Ecto neural progenitor cell (in vitro differentiated cells): ENCODE measurements at places on chromosomes 16 and 17.
A peak's percentile ranks its signal among the peaks of the same experiment; 100 is the strongest.

DNA sequence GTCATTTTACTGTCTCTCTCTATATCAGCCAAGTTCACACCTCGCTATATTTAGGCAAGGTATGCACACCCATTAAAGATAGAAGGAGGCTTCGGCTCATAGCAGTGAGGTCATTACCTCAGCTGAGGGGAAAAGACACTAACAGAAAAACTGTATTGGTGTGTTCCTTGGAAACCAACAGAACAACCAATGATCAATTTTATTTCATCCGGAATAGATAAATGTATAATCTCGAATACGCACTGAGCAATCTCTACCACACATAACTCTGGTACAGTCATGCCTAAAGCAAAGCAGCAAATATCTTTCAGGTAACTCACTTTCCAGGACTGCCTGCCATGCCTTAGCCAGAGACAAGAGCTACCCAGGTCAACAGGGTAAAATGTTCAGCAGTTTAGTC, 109.9 kb upstream of the CORO6 start:
- no peak for DNase-seq

DNA sequence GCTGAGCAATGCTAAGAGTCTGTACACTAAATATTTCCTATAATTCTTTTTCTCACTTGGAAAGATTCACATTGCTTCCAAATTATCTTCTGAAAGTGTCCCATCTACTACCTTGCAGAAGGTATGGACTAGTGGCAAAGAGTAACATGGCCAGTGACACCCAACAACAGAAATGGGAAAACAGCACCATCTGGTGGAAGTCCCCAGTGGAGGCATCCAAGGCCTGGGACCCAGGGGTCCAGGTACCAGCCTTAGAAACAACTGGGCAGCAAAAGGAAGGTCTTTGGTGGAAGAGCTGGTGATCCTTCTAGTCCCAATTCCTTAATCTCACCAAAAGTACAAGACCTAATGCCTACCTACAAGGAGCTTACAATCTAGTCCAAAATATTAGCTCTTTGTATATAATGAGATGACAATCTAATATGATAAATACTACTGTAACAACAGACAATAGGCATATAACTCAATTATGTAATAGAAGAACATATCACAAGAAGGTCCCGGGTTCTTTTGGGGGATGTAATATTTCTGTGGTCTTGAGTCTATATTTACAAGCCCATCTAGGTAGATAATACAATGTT, 55.3 kb downstream of the SKAP1 start:
- DNase-seq = peak; percentile 65

- no peak for DNase-seq
Measured at GRCh38 chr17:82134101-82134500, 36.1 kb upstream of the FASN start.

- DNase-seq = no peak
Measured at GRCh38 chr16:8649829-8650554, 24.4 kb upstream of the ABAT start.

- DNase-seq = no peak
Measured at GRCh38 chr17:57001541-57001940, 23.6 kb downstream of the SCPEP1 start.

GRCh38 chr16:71623597-71623996, 2.4 kb upstream of the MARVELD3 start:
- DNase-seq = no peak

DNA sequence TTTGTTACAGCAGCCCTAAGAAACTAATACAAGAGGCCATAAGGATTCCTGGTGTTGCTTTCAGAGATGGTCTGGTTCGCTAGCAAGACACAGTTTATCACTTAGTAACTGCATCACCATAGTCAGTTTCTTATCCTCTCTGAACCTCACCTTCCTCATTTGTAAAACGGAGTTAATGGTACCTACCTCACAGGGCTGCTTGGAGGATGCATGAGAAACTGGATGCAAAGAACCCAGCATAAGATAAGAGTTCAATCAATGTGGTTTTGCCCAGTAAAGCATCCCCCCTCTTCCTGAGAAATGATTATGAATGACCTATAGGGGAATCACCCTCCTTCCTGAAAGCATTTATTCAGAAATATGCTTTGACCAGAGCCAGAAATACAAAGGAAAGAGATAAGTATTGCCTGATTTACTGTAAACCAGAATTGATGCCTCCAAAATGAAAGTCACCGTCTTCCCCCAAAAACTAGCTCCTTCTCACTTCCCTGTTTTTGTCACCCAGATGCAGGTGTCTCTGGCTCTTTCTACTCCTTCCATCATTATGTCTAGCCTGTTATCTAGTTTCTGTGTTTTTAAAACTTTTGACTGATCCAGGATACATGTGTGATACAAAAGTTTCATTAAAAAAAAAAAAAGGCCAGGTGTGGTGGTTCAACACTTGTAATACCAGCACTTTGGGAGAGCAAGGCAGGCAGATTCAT, 2.8 kb upstream of the TEFM start:
- no peak for DNase-seq

- DNase-seq = no peak
Measured at GRCh38 chr16:67893743-67894399, 817 bp downstream of the PSKH1 start.

- DNase-seq = peak; percentile 87
Measured at GRCh38 chr17:2244545-2245525, 58.8 kb downstream of the SMG6 start.

- DNase-seq = no peak
Measured at GRCh38 chr17:67700037-67700724, 17.6 kb upstream of the NOL11 start.

GRCh38 chr17:61188081-61188480, 211.6 kb upstream of the TBX2 start:
- DNase-seq = no peak

GRCh38 chr17:2904135-2904534, 107.9 kb downstream of the RAP1GAP2 start:
- DNase-seq = no peak

DNA sequence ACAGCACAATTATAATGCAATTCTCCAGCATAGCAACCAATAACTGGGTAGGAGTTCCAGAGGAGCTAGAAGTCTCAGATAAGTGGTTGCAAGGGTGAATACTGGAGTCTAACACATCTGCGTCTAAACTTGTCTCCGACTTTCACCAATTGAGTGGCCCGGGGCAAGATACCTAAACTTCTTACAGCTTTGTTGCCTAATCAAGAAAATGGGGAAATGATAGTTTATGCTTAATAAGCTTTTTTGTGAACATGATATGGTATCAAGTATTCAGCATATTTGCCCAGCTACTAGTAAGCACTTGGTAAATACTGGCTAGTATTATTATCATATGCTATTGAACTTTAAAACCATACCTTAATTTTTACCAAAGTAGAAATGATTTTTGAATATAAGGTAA, 183.5 kb downstream of the KCNJ2 start:
- DNase-seq = no peak

- DNase-seq = peak; percentile 58
Measured at GRCh38 chr17:33929181-33929724, 325.8 kb upstream of the CCL2 start.

GRCh38 chr16:55489119-55489955, 10.3 kb downstream of the MMP2 start:
- DNase-seq = no peak

DNA sequence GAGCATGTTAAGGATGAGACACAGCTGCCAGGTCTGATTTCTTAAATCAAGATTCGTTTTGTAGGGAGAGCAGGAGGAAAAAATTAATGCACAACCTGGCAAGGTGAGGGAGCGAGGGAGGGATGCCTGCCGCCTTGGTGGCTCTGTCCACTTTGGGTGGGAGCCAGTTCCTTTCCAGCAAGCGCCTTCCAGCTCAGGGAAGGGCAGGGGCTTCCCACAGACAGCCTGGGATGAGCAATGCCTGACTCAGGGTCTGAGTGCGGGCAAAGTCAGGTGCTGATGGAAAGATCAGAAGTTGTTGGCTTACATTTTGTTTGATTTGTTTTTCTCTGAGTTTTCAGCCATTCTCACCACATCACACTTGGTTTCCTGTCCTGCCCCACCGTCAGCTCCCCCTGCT, 220.7 kb downstream of the ENGASE start:
- no peak for DNase-seq

GRCh38 chr17:61755078-61755477, 108.2 kb downstream of the BRIP1 start:
- no peak for DNase-seq

- peak; percentile 64 for DNase-seq
Measured at GRCh38 chr16:75860326-75861053, 134.2 kb upstream of the CPHXL start.

GRCh38 chr16:51763072-51763661, 612.1 kb upstream of the SALL1 start:
- peak; percentile 66 for DNase-seq

DNA sequence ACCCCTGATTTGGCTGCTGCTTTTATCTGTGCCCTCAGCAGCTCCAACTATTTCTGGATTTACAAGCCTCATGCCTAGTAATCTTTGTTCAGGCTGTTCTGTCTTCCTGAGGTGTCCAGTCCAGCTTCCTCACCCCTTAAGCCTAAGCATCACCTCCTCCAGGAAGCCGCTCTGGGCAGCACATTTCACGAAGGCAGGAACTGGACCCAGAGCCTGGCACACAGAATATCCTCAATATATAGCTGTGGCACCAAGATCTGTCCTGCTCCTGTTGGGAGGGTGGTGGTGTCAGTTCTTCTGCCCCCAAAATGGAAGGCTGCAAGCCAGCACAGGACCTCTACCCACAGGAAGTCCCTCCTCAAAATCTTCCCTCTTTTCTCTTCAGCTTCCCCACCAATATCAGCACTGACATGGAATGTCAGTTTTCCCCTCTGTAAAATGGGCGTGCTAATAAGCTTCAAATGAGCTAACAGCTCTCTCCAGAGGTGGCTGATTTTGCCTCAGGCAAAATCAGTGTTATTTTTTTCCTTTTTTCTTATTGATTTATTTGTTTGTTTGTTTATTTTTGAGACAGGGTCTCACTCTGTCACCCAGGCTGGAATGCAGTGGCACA, 6.9 kb upstream of the NEUROD2 start:
- DNase-seq = no peak

- DNase-seq = no peak
Measured at GRCh38 chr17:4247971-4248388, 15.8 kb downstream of the ANKFY1 start.

- DNase-seq = no peak
Measured at GRCh38 chr17:82101301-82101715, 3.3 kb upstream of the FASN start.

- no peak for DNase-seq
Measured at GRCh38 chr17:44375196-44376017, 11.8 kb upstream of the FAM171A2 start.

DNA sequence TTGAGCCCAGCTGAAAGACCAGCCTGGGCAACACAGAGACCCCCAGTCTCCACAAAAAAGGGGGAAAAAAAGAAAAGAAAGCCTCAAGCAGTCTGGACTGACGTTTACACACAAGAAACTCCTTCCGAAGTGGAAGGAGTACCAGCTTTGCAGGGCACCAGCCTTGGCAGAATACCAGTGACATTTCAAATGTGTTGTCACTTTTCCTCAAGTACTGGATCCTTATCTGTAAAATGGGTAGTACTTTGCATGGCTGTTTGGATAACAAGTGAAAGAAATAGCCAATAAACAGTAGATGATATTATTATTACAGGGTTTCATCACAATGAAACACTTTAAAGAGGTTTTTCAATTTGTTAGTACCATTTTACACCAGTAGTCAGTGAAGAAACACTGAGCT, 14.2 kb downstream of the YWHAE start:
- DNase-seq = no peak

DNA sequence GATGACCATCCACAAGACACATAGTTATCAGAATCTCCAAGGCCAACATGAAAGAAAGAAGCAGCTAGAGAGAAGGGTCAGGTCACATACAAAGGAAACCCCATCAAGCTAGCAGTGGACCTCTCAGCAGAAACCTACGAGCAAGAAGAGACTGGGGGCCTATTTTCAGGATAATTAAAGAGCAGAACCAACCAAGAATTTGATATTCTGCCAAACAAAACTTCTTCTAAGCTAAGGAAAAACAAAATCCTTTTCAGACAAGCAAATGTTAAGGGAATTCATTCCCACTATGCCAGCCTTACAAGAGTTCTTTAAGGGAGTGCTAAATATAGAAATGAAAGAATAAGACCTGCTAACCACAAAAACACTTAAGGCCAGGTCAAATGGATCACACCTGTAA, 47.8 kb downstream of the ITFG1 start:
- DNase-seq = no peak

DNA sequence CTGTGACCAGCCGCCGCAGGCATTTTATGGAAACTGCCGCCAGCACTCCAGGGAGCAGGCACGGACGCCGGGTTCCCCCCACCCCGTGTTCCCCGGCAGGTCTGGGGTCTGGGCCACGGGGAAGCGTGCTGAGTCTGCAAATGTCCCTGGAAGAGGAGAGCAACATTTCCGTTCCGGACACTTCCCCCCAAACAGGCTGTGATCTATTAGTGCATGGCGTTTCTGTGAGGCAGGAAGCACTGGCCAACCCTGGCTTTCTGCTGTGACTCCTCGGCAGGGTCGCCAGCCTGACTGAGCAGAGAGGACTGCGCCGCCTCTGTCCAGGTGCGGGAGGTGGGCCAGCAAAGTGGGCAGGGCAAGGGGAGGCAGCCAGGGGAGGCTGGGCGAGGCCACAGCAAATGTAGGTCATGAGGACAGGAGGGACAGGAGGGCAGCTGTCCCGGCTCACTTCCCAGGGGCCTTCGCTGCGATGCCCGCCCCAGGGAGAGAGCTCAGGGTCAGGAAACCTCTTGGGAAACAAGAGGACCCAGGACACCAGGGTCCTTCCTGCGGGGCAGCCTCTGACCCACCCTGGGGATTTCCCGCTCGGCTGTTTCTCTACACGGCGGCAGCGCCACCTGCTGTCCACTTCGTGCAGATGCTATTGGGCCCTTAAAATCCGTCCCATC, 9.5 kb downstream of the FOXF1 start:
- DNase-seq = peak; percentile 83

DNA sequence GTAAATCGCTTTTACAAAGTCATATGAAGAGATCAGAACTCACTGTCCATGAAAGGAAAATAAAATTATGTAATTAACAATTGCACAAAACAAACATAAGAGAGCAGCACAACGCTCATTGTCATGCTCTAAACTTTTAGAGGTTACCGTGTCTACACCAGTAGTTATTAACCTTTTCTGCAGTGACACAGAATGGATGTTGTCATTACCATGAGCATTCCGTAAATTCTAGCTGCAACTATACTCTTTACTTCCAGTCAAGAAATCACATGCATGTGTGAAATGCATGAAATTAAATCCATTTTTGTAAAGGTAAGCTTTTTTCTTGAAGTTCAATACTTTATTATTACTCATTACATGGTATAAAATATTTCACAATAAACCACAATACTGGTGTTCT, 38.2 kb downstream of the USP32 start:
- no peak for DNase-seq

- DNase-seq = no peak
Measured at GRCh38 chr17:59754552-59754951, 47.1 kb downstream of the VMP1 start.
